ENCODE measurements at places on chromosomes 4 and X.
A peak's percentile ranks its signal among the peaks of the same experiment; 100 is the strongest.

- no peak for DNase-seq
Measured at GRCh38 chrX:140526171-140526570, 21.3 kb upstream of the SOX3 start.

- no peak for DNase-seq
Measured at GRCh38 chrX:68935362-68935761, 106.5 kb downstream of the EFNB1 start.

DNA sequence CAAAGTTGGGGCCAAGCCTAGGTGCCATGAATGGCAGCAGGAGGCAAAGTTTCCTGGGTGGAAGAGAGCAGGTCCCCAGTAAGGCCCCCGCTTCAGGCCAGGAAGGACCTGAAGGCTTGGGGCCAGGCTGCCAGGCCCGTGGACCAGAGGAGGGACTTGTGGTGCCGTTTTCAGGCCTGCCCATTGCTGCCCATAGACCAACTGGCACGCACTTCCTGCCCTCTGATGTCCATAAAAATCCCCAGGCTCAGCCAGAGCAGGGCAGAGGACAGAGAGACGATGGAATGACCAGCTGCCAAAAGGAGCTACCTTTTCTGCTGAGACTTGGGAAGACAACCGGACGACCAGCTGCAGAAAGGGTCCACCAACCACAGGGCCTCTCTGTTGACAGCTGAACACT, 1205.5 kb downstream of the ARAP2 start:
- DNase-seq = no peak

DNA sequence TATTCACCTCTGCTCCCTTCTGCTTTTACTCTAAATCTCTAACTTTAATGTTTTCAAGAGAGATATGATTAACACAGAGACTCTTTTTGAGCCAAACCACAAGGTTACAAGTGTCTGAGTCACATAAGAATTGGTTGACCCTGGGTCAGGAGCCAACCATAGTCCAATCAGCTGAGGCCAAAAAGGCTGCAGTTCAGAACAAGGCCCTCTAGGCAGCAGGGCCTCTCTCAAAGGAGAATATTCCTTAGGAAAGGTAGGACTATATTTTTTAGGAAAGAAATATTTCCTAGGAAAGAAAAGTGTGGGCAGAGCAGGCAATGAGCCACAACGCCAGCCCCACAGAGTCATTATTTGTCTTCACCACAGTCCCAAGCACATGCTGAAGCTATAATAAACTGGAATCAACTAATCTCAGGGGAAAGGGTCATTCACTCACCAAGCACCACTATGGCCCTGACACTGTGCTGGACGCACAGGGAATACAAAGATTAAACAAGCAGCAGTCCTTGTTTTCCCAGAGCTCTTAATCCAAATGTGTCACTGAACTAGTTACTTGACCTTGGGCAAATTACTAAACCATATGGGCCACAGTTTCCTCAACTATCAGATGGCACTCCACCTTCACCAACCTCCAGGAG, 2.2 kb downstream of the ATP8A1 start:
- DNase-seq = peak; percentile 24

DNA sequence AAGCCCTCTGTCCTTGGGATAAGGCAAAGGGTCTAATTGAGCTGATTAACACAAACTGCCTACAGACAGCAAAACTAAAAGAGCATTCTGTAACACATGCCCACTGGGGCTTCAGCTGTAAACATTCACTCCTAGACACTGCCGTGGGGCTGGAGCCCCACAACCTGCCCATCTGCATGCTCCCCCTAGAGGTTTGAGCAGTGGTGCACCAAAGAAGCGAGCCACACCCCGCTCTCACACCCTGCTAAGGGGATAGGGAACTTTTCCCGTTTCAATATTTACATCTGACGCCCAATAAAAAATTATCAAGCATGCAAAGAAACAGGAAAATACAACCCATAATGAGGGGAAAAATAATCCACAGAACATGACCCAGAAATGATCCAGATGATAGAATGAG, 46.9 kb upstream of the HSD17B10 start:
- DNase-seq = no peak

DNA sequence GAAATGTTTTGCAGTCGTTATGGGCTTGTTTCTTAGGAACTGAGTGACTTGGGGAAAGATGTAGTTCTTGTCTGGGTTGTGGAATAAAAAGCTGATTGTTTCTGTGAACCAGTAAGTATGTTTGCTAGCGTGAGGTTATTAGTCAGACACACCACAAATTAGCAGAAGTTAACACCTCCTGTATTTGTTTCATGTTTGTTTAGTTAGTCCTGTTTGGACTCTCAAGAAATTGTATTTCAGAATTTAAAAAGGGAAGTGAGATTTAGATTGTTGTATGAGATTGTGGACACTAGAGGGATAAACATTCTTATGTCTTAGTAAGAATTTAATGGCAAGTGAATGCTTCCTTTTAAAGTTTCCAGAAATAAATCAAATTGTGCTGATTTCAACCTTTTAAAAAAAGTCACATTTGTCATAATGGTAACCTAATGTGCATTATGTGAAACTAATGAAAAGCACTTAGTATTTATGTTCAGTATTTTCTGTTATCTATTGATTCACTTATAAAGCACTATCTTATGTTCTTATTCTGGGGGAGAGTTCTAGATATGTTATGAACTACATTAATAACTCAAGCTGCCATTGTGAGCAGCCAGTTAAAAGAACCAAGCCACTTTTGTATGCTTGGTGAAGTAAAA, 25.6 kb downstream of the ATP10D start:
- DNase-seq = no peak

DNA sequence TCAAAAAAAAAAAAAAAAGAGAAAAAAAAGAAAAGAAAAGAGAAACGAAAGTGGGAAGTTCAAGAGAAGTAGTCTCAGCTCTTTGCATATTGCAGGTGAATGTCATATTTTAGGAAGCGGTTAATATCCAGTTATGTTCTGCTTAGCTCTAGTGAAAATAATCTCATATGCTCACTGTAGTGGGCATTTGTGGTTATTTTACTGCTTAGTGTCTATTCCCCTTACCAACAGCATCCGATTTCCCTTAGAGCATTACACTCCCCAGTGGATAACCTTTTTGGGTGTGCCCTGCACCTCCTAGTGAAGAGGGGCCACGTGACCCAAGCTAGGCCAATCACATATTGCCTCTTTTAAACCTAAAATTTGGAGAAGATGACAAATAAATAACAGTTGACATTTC, 111.2 kb upstream of the ZNF827 start:
- no peak for DNase-seq

DNA sequence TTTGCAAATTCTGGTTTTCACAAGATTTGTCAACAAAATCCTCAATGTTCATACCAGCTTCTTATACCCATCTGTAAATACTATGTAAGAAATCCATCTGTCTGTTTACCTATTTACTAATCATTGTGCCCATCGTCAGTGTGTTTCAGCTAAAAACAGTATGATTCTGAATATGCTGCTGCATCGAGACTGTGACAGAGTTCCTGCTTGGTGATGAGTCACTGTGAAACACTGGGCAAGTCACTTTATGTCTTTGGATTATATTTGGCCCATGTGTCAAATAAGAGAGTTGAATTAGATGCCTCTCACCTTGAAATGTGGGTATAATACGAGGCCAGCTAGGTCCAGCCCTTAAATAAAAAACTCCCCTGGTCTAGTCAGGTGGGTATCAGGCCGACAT, 79.3 kb downstream of the CBLL2 start:
- DNase-seq = peak; percentile 6

GRCh38 chr4:77308843-77309242, 151.8 kb downstream of the CCNG2 start:
- DNase-seq = peak; percentile 11

DNA sequence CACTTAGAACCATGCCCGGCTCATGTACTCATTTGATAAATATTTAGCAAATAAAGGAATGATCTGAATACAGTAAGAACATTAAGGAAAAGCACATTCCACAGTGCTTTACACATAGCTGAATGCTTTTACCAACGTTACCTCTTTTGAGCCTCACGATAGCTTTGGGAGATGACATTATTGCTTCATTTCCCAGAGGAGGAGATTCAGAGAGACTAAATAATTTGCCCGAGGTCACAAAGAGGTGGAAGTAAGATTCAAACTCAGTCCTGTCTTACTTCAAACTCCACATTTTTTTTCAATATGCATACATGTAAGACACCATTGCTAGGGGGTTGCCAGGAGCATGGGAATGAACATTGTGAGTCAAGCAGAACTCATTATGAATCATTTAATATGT, 538.5 kb downstream of the BCOR start:
- no peak for DNase-seq

DNA sequence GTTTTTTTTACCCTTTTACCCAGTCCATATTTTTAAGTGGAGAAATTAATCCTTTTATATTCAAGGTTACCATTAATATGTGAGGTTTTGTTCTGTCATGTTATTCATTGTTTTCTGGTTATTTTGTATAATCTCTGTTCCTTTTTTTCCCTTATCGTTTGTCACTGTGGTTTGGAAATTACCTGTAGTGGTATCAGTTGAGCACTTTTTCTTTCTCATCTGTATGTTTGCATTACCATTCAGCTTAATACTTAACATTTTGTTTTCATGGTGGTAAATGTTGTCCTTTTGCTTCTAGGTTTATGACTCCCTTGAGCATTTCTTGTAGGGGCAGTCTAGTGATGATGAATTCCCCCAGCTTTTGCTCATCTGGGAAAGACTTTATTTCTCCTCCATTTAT, 6.6 kb downstream of the ETDC start:
- DNase-seq = no peak

- no peak for DNase-seq
Measured at GRCh38 chr4:79015411-79015810, 76.2 kb upstream of the PAQR3 start.

GRCh38 chrX:12489341-12489740, 301.9 kb upstream of the PRPS2 start:
- DNase-seq = no peak

DNA sequence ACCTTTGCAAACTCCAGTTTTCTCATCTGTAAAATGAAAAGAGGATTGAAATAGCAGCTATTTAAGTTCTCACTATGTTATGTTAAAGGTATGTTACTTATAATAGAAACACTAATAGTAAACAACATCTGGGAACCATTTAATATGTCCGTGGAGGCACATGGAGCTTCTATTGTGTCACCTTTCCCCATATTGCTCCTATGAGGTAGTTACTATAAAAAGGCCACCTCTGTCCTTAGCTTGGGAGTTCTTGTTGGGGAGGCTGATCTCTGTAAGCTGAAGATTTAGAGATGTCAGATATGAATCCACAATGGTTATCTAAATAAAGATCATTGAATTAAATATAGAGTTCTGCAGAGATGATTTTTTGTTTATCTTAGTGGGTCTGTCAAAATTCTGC, 125.2 kb downstream of the FHIP1A start:
- DNase-seq = no peak

All from hepatic stellate cell (primary cell).